Activated T-cell treated with anti-CD3 and anti-CD28 coated beads for 1 hour (primary cell): ENCODE measurements at places on chromosomes 11 and 22.

- DNase-seq: no peak
Measured at GRCh38 chr11:64084951-64085710, 49.4 kb downstream of the FLRT1 start.

GRCh38 chr11:47914743-47915142 is 65.6 kb upstream of the PTPRJ start:
- DNase-seq: no peak

GRCh38 chr11:73192272-73192671 is 25.8 kb upstream of the P2RY2 start:
- no peak for DNase-seq

- no peak for DNase-seq
Measured at GRCh38 chr11:117733316-117733715, 63.7 kb downstream of the DSCAML1 start.

DNA sequence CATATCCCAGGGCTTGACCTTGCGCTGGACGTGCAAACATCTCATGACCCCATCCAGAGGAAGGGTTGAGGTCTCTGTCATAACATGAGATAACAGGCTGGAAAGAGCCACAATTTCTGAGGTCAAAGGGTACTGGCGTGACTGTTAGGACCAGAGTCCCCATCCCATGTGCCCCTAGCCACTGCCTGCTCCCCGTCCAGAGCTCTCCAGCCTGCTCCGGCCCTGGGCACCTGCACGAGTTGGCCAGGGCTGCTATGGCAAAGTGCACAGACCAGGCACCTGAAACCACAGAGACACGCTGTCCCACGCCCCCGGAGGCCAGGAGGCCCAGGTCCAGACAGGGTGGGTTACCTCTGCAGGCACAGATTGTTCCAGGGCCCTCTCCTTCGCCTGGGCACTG is 58.9 kb downstream of the SHANK2 start:
- DNase-seq: no peak

- no peak for DNase-seq
Measured at GRCh38 chr22:43996981-43997265, 27.2 kb upstream of the PARVB start.

DNA sequence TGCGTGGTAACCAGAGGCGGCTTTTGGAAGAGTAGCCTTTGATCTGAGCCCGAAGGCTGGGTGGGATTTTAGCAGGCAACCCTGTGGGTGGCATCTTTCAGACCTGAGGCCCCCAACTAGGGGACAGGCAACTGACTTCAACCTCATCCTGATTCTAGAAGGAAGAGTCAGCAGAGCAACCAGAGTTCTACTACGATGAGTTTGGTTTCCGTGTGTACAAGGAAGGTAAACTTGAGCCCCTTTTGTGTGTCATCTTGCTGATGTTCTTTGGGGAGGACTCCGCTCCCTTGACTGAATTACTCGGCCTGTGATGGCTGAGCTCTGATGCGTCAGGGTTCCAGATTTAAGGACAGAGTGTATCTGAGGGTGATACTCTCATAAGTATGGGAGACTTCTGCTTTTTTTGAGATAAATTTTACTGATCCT is 31.6 kb downstream of the SGSM3 start:
- DNase-seq: no peak

DNA sequence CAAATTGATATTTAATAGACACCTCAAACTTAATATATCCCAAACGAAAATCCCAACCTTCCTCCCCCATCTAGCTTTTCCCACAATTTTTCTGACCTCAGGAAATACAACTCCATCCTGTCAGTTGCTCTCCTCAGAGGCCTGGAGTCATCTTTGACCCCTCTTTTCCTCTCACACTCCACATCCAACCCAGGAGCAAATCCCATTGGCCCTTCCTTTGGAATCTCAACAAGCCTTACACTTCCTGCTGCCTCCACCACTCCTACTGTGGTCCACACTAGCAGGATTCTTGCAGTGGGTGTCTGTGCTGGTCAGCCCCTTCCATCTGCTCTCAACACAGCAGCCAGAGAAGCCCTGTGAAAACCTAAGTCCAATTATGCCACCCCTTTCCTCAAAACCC is 39.3 kb upstream of the RFPL3 start:
- DNase-seq: no peak

DNA sequence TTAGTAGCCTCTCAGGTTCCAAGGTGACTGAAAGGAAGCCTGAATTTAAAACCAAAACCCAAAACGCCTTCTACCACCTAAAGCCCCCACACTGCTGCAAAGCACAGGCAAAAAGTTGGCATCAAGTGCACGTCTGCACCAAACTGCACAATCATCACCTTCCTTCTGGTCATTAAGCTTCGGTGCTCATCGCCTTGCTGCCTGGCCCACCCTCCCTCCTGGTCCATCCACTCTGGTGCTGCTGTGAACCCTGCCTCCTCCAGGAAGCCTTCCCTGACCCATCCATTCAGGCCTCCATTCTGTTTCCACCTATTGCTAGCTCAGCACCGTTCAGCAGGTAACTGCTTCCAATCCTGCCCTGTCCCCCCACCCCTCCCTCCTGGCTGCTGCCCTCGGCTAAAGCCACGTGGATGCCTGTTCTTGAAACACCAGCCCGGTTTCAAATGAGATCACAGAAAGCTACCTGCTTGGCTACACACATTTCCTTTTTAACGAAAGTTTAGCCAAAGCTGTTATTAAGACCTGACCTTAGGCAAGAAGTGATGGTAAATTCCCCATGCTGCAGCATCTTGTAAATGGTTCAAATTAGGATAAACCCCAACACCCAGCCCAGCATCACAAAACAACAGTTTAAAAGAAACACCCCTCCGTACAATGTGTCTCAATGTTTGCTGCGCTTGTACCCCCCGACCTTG is 53.8 kb upstream of the CD5 start:
- DNase-seq: no peak

DNA sequence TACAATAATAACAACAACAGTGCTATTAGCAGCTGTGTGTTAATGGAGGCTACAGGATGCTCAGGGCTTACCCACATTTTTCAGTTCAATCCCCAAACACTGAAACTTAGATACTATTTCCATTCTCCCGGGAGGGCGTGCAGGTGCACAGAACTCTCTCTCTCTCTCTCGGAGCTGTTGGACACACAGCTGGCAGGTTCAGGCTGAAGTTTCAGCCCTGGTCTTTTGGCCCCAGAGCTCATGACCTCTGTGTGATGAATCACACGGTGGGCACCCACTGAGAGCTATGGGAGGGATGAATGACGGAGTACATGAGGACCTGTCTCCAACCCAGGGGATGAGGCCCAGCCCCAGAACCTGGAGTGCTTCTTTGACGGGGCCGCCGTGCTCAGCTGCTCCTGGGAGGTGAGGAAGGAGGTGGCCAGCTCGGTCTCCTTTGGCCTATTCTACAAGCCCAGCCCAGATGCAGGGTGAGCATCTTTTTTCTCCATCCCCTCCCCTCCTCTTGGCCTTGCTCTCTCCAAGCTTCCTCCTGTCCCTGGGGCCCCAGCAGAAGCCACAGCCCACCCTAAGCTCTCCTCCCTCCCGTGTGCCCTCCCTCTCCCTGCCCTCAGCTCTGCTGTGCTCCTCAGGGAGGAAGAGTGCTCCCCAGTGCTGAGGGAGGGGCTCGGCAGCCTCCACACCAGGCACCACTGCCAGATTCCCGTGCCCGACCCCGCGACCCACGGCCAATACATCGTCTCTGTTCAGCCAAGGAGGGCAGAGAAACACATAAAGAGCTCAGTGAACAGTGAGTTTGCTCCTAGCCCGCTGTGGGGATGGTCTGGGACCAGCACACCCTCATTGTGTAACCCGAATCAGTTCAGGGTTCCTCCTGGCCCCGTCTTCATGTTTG is 16.9 kb downstream of the CSF2RB start:
- no peak for DNase-seq

GRCh38 chr11:68080860-68081259 is 40.3 kb downstream of the CHKA start:
- DNase-seq: no peak
